Endothelial cell of umbilical vein (primary cell): ENCODE measurements at places on chromosomes 7 and 10. TPM values are rescaled to one million over a fixed set of nuclear protein-coding genes. Genes with fewer than 3 reads are reported as not detected.

GRCh38 chr7:22351329-22351692, 5.6 kb downstream of the RAPGEF5 start:
- DNase-seq, result no peak

DNA sequence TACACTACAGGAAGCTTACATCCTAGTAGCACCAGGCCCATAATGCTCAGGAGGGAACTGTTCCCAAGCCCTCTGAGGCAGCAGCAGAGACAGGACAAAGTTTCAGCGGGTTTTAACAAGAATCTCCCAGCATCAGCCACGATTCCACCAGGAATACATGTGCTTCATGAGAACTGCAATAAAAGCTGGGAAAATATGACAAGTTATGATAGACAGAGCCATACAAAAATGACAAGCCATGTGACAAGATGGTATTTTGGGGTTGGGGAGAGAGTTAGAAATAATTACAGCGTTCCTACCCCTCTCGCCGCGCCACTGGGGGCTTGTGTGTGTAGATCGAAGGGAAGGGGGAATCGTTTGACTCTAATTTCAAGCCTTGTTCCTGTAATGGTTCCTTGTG, 112.7 kb upstream of the CTBP2 start:
- no peak for DNase-seq

GPER1 gene
- polyA plus RNA-seq, result 2.3 and 3.1 TPM in 2 replicates

TSPAN33 gene
- polyA plus RNA-seq, result 0.21 and 0.32 TPM in 2 replicates
